ENCODE measurements at places on chromosomes 7 and 10. TPM values are rescaled to one million over a fixed set of nuclear protein-coding genes. Genes with fewer than 3 reads are reported as not detected.

Gene LRRTM3
- not detected for total RNA-seq

Gene CYP2C8
- not detected for total RNA-seq

Gene TMEM26
- not detected for total RNA-seq

Gene CASTOR2
- 2.6 TPM for total RNA-seq

Gene ASB10
- not detected for total RNA-seq

Gene NKX1-2
- total RNA-seq = 0.35 TPM

Gene AGMO
- total RNA-seq = not detected

Gene EFCAB10
- not detected for total RNA-seq

Gene SAMD9L
- 3.9 TPM for total RNA-seq

Gene NUTM2B
- total RNA-seq = 0.88 TPM
